Brain pericyte (primary cell): ENCODE measurements at places on chromosomes 16 and 17.

GRCh38 chr17:66474258-66474657 lies 171.8 kb downstream of the PRKCA start:
- no peak for DNase-seq

DNA sequence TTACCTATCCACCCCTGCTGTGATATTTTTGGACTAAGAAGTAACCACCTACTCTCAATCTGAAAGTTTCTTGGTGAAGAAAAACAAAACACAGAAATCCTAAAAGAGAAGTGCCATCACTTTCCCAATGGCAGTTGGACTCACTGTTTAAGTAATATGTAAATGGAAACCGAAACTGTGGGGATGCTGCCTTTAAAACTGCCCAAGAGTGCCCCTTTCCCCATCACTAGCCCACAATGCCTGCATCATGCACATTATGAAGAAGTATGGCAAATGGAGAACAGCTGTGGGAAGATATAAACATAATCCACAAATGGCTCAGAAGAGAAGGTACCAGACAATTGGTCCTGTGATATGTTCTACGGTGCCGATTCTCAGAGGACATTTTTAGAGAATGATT lies 33.5 kb upstream of the SLC6A2 start:
- no peak for DNase-seq

DNA sequence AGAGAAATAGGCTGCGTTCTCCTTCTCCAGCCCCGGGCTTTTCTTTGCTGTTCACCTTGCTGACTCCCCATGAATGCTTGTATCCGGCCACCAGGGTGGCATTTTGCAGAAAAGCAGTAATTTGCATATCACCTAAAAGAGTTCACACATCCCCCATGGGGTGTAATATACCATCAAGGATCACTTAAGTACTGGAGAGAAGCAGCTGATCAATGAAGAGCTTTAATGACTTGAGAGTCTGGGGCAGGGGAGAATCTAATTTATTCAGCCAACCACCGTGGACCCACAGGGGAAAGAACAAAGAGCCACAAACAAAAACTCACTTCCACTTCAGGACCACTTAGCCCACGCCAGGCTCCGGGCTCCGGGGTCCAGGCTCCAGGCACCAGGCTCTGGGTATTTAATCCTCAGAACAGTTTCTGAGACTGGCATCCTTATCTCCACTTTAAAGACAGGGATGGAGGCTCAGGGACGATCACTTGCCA lies 33.9 kb upstream of the SEC14L1 start:
- no peak for DNase-seq

DNA sequence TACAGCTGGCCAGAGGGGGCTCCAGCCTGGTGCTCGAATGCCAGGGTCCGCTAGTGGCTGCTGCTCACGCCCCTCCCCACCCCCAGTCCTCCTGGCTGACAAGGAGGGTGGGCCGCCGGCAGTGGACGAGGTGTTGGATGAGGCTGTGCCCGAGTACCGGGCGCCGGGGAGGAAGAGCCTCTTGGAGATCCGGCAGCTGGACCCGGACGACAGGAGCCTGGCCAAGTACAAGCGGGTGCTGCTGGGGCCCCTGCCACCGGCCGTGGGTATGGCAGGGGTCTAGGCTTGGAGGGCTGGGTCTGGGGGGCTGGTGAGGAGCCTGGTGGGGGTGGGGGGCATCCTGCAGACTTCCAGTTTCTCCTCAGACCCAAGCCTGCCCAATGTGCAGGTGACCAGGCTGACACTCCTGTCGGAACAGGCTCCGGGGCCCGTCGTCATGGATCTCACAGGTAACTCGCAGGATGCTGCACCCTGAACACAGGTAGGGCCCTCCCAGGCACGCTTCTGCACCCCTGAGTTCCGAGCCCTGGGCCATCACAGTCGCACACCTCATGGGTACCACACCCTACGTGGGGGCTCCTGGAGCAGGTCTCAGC lies 1.2 kb upstream of the PDIA2 start:
- DNase-seq: no peak

DNA sequence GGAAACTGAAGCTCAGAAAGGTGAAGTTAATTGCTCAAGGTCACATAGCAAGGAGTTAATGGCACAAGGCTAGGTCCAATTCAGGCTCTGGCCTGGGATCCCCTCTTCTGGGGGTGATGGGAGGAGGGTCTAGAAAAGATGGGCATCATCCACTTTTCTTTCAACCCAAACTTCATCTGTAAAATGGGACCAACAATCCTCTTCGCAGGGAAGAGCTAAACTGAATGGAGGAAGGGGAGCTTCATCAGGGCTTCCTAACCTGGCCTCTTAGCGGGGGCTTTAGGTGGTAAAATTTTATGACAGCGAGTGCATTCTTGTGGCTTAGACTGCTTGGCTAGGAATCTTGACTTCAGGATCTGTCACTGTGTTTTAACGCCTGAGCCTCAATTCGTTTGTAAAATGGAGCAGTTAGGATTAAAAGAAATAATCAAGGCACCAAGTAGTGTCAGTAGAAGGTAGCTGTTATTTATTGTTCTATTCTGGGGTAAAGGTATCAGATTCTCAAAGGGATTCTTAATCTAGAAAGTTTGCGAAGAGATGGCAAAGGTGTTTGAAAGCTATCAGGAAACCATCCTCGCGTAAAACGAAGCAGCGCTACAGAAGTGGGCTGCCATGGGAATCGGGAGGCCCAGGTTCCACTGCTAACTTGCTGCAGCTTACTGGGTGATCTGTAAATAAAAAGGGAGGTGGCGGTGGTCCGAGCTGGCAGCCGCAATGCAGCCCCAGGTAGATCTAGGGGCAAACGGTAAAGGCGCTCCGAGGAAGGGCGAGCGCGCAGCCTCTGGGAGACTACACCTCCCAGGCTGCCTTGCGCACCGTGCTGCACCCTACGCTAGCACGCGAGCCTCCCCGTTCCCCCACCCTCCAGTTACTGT lies 1.5 kb upstream of the SRCAP start:
- DNase-seq: no peak

DNA sequence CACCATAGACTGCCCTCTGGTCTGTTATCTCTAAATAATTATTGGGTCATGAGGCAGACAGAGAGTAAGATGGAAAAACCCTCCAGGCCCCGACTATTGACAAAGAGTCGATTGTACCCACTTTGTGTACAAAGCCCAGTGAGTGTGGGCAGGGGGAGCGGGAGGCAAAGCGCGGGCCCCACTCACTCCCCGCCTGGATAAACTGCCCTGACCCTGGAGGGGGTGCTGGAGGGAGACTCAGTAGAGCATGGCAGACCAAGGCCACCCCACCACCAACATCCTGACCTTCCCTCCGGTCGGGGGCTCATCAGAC lies 11.2 kb upstream of the CPSF4L start:
- DNase-seq: no peak

DNA sequence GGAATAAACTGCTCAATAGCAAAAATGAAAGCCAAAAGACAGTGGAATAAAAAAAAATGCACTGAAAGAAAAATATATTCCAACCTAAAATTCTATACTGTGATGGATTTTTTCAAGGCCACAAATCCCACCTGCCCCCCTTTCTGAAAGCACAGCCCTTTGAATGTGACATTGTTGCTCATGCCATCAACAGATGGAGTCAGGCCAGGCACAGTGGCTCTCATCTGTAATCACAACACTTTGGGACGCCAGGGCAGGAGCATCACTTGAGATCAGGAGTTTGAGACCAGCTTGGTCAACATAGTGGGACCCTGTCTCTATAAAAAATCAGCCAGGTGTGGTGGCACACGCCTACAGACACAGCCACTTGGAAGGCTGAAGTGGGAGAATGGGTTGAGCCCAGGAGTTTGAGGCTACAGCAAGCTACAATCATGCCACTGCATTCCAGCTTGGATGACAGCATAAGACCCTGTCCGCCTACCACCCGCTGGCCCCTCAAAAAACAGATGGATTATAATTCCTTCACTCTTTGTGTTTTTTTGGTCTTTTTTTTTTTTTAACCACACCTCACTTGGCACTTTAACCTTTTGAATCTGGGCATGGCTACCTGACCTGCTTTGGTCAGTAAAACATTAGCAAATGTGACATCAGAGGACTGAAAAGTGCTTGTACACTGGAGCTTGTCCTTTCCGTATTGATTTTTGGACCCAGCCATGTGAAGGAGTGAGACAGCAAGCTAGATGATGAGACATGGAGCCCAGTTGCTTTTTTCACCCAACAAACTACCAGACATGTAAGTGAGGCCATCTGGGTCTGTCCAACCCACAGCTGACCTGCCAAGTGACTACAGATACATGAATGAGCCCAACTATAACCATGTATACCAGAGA lies 36.3 kb downstream of the GLG1 start:
- DNase-seq: no peak

DNA sequence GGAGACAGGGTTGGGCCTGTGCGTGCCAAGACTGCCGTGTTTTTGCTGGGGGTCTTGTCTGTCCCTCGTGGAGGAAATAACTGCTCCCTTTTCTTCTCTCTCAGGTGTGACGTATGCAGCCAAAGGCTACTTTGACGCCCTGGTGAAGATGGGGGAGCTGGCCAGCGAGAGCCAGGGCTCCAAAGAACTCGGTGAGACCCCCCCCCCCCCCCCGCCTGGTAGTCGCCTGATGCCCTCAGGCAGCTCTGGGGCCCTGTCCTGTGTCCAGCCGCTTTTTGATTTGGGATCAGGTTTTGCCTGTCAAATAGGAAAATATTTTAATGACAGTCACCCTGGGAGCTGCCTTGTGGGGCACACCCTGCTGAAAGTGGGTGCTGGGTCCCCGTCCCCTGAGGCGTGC lies 22.8 kb downstream of the BAIAP2 start:
- DNase-seq: no peak

- DNase-seq: no peak
Measured at GRCh38 chr16:75011634-75012307, 12.9 kb downstream of the ZNRF1 start.

DNA sequence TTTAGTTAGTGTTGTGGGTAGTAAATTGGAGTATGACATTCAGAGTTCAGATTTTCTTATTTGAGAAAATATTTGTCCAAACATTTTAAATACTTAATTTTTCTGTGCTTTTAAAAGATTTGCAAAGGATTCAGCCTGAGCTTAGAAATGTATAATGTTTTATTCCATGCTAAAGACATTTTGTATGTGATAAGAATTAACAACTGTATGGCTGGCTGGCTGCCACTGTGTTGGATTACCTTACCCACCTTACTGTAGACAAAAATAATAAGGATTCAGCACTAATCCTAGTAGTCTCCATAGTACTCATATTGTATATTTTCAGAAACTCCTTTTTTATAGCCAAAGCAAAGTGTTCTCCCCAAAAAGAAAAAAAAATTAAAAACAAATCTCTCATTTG lies 74.8 kb downstream of the TANC2 start:
- no peak for DNase-seq

DNA sequence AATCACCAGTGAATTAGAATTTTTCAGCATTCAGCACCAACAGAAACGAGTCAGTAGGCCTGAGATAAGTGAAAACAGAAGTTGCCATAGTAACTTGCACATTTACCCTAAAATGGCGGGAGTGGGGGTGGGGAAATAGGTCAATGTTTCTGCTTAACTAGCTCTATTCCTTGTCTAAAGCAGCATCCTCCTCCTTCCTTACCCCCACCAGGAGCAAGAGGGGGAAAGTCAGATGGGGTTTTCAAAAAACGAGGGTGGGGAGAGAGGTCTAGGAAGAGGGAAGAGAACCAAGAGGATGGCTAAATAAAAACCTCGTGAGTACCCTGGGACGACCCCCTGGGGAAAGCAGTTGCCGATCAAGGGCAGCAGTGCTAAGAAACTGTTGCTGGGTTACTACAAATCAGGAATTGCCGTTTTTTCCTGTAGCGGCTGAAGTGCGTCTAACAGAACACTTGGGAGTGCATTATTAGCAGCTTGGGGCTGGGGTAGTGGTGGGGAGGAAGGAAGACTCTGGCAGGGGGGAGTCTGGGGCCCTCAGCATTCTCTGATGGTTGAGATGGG lies 34.4 kb upstream of the MNT start:
- no peak for DNase-seq

GRCh38 chr16:85969591-85969990 lies 70.6 kb downstream of the IRF8 start:
- DNase-seq: no peak

DNA sequence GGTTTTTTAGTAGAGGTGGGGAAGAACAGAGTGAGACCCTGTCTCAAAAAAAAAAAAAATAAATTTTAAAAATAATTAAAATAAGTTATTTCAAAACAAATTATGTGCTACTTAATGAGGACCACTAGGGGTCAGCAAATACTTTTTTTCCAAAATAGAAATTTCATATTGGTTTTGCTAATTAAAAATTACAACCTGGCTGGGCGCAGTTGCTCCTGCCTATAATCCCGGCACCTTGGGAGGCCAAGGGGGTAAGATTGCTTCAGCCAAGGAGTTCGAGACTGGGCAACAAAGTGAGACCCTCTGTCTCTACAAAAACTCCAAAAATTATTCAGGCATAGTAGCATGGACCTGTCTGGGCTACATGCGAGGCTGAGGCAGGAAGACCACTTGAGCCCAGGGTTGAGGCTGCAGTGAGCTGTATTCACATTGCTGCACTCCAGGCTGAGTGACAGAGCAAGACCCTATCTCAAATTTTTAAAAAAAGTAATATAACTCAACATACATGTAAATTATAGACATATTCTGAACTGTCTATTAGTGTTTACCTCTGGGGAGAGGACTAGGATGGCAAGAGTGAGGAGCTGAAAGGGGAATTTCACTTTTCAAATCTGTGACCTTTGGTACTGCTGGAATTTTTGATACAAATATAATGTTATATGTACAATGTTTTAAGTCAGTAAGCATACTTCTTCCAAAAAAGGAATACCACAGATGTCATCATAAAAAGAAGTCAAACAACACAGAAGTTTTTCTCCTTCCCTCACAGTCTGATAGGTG lies 8.1 kb downstream of the MEIOB start:
- DNase-seq: no peak

- DNase-seq: no peak
Measured at GRCh38 chr17:29045734-29046472, 3.0 kb downstream of the PIPOX start.

DNA sequence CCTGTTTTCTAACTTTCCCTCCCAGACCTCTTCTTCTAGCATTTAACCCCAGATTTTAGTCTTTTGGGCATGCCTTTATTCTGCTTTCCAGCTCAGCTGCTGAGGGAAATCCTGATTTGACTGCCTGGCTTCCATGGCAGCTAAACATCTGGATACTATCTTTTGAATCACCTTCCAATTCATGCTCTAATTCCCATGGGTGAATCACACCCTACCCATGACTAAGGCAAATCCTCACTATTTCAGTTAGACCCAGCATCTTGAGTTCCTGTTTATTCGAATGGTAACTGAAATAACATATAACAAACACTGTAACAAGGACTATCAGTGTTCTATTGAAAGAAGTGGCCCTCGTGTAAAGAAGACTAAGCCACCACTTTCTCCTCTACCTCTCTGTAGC lies 29.8 kb downstream of the CA10 start:
- no peak for DNase-seq

DNA sequence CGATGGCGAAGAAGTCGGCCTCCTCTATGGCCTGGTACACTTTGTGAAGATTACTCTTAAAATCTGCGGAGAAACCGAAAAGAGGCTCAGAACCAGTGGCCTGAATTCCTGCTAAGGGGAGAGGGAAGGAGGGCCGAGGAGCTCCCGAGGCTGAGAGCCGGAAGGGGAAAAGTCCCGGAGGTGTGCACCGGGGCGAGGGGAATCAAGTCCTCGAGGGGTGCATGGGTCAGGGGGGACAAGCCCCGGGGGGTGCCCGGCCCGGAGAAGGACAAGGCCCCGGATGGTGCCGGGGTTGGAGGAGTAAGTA lies 495 bp downstream of the PARN start:
- DNase-seq: no peak

- DNase-seq: no peak
Measured at GRCh38 chr17:70414300-70414699, 245.0 kb downstream of the KCNJ2 start.
